ENCODE measurements at places on chromosomes 5 and 9.

DNA sequence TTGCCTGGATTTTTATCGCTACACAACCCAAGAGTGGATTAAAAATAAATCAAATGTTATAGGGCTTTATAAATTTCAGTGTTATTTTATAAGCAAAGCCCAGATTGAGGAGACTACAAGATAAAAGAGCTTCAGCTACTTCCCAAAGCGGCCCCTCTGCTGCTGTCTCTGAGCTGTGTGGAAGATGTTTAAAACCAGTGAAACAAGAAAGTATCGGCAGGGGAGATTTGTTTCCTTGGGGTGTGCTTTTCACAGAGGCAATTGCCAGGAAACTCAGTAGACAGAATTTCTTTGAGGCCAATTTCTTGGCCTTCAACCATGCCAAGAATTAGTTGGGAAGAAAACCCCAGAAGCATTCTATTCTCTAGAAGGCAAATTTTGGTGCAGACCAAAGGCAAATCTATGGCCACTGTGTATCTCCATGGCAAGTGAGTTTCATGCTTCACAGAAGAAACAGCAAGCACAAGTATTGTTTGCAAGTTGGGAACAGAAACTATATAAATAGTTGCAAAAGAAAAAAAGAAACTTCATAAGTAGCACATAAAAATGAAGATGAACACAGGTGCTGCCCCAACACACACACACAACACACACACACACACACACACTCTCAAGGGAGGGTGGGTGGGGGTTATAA is 197.2 kb downstream of the PARP8 start:
- no peaks in the 10 kb centered on the region for H3K36me3 ChIP-seq
- no peak overlapping the region for H3K27ac ChIP-seq
- DNase-seq, result no peak
- H3K27me3 ChIP-seq, result peaks cover 66% of the 10 kb centered on the region
- no peaks in the 10 kb centered on the region for H3K4me1 ChIP-seq

- no peak for DNase-seq
- H3K27me3 ChIP-seq, result peaks cover 33% of the 10 kb centered on the region
- H3K27ac ChIP-seq, result no peak overlapping the region
- H3K4me1 ChIP-seq, result no peaks in the 10 kb centered on the region
- no peak overlapping the region for H3K4me3 ChIP-seq
- no peaks in the 10 kb centered on the region for H3K36me3 ChIP-seq
Measured at GRCh38 chr5:90889325-90889600, 330.7 kb downstream of the ADGRV1 start.

DNA sequence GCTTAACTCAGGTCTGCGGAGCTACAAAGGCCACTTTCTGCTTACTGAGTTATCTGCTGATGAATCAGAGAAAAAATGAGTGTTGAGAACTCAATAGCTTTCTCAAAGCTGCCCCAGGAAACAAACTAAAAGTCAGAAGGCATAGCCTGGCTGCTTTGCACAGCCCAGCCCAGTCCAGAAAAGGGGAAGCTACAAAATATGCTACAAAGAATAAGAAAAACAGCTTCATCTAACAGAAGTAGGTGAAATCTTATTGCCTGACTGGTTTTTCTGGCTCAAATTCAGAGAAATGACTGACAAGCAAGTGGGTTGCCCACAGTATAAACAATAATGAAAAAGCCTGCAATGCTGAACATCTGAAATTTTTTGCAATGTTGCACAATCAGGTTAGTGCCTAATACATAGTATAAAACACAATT is 156.2 kb downstream of the PPP2R2B start:
- no peaks in the 10 kb centered on the region for H3K36me3 ChIP-seq
- H3K4me1 ChIP-seq, result peaks cover 23% of the 10 kb centered on the region
- H3K27me3 ChIP-seq, result no peaks in the 10 kb centered on the region
- no peak overlapping the region for H3K4me3 ChIP-seq
- no peak overlapping the region for H3K27ac ChIP-seq

GRCh38 chr5:60719329-60719728 is 19.4 kb upstream of the DEPDC1B start:
- no peak overlapping the region for H3K27ac ChIP-seq
- H3K4me3 ChIP-seq, result no peak overlapping the region
- DNase-seq, result no peak

Data from central memory CD8-positive, alpha-beta T cell (primary cell).